ENCODE measurements at places on chromosomes 7 and 10. TPM values are rescaled to one million over a fixed set of nuclear protein-coding genes. Genes with fewer than 3 reads are reported as not detected.

- DNase-seq: no peak
These were observed 4.2 kb downstream of the LRRC27 start for GRCh38 chr10:132336064-132336746.

DNA sequence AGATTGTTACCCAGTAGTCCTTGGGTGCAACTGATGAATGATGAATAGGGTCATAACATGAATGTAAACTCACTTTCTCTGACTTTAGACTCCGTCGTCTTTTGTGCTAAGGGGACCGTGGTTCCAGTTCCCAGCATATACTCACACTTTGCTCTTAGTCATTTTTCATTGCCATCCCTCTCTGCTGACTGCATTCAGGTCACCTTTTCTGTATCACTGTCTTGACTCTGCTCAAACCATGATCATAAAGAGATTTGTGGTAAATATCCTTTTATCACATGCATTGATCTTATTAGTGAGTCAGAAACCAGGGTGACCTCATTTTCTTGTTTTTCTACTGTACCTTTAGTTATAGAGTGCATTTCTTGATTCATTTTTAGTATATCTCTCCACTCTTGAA, 141.1 kb upstream of the AGR3 start:
- DNase-seq: no peak

DNA sequence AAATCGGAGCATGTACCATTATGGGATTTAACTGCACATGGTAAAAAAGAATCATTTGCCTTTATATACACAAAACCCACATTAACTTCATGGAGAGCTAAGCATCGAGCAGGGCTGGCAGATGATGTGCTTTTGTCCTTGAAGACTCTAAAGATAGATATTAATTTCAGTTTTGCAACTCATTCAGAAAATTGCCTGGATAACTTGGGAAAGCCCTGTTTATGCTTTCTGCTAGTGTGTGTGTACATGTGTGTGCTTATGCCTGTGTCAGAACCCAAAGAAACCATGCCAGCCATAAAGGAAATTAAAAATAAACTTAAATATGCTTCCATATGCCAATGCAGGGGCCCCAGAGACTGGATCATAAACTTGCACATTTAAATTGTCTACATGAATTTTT, 640.0 kb downstream of the PARD3 start:
- no peak for DNase-seq

DNA sequence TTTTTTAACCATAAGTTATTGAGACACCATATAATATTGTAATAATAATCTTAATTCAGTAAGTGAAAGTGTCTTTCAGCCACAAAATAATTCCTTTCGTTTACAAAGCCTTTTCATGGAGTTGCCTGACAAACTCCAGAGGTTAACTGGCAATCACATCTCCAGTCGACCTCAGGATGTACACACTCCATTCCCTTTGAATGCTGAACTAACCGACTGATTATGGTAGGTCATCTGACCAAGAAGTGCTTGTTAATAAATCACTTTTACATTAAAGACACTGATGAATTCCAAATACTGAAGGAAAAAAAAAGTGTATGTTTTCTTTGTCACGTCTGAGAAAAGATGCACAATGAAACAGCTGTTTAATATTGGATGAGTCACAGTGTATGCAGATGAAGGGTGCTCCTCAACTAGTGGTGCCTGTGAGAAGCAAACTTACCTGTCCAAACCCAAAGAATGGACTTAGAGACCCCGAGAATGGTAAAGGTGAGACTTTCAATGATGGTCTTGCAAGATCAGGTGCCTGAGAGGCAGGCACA, 348.1 kb upstream of the VWC2 start:
- no peak for DNase-seq

GRCh38 chr10:69838853-69839252, 37.1 kb downstream of the COL13A1 start:
- DNase-seq: no peak

DNA sequence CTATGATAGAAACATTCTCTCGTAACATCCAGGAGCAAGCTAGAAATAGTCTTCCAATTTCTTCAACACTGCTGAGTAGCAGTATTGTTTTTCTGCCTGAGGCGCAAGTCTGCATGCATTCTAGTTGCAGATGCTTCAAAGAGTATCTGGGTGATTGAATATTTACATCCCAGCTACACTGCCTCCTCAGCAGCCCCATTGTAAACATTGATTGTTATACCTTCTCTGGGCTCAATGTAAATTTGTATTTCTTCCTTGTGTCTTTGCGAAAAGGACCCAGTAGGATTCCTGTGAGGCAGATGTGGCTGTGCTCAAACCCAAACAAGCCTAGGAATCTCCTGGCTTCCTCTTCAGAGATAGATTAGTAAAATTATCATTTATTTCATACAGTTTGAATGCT, 320.7 kb downstream of the CDC14C start:
- no peak for DNase-seq

NXPH1 gene
- not detected for total RNA-seq

PHTF2 gene
- total RNA-seq: 33.6 TPM

ALOX5 gene
- 6.7 TPM for total RNA-seq

RBP3 gene
- not detected for total RNA-seq

ZNF467 gene
- total RNA-seq: 0.15 TPM

CHRM2 gene
- total RNA-seq: not detected

HOXA4 gene
- total RNA-seq: 0.25 TPM

All from activated CD4-positive, alpha-beta T cell treated with anti-CD3 and anti-CD28 coated beads, Interleukin-2, amount 10 ng/mL, durations not matched to agents 7 days and 5 days (primary cell).